Thyroid gland (tissue), 4 donors: ENCODE measurements at places on chromosomes 5 and 9. TPM values are rescaled to one million over a fixed set of nuclear protein-coding genes. Genes with fewer than 3 reads are reported as not detected.
A peak's percentile ranks its signal among the peaks of the same experiment; 100 is the strongest.

Gene CTXN3
- not detected for total RNA-seq

- no peaks in the 10 kb centered on the region for H3K36me3 ChIP-seq
- H3K27ac ChIP-seq: no peak overlapping the region
- no peaks in the 10 kb centered on the region for H3K27me3 ChIP-seq
Observed at GRCh38 chr9:84278130-84278529, 62.4 kb downstream of the SLC28A3 start.

Gene RANBP17
- total RNA-seq: 26.5 TPM

DNA sequence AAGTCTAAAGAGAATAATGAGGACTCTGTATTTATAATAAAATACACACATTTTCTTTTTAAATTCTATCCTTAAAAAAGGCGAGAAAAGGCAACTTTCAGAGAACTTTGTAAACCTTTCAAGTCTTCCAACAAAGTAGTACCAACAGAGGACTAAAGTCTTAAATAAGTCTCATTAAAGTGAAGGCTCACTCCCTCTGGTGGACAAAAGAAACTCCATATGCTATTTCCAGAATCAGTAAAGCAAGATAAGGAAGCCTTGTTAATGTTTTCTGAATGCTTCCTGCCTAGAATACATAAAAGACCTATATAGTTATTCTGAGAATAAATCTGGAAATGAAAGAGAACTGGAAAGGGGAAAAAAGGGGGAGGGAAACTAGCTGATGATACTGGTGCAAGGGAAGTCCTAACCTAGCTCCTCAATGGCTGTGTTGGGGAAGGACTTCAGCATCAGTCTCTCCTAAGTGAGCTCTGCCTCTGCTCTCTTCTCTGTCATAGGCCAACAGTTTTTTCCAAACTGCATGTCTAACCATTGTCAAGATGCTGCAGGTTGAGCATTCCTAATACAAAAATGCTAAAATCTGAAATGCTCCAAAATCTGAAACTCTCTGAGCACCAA is 7.2 kb downstream of the HMGCS1 start:
- no peaks in the 10 kb centered on the region for H3K27me3 ChIP-seq
- H3K36me3 ChIP-seq: no peaks in the 10 kb centered on the region
- H3K27ac ChIP-seq: no peak overlapping the region
- DNase-seq: no peak

GRCh38 chr5:135053278-135053677 is 19.2 kb upstream of the PITX1 start:
- H3K27ac ChIP-seq: no peak overlapping the region
- no peak for DNase-seq
- H3K27me3 ChIP-seq: no peaks in the 10 kb centered on the region
- no peak overlapping the region for H3K4me3 ChIP-seq
- H3K36me3 ChIP-seq: no peaks in the 10 kb centered on the region
- no peaks in the 10 kb centered on the region for H3K4me1 ChIP-seq

DNA sequence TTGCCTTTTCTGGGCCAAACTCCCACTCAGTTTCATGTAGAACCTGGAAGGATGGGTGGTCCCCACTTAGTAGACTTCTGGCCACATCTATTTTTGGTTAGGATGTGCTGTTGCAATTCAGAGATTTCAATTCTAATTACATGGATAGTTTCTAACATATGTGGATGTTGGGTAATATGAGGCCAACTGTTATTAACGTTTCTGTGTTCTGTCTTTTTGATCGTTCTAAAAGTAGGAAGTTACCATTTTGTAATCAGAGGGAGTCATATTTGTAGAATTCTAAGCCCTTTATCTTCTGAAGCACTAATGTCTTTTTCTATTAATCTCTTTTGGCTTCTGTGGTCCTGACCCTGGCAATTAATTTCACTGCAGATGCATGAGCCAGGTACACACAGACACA is 141.6 kb upstream of the SPEF2 start:
- no peaks in the 10 kb centered on the region for H3K36me3 ChIP-seq
- DNase-seq: no peak
- no peak overlapping the region for H3K4me3 ChIP-seq
- no peaks in the 10 kb centered on the region for H3K4me1 ChIP-seq

Gene SCGB3A1
- 3.5 TPM for total RNA-seq

DNA sequence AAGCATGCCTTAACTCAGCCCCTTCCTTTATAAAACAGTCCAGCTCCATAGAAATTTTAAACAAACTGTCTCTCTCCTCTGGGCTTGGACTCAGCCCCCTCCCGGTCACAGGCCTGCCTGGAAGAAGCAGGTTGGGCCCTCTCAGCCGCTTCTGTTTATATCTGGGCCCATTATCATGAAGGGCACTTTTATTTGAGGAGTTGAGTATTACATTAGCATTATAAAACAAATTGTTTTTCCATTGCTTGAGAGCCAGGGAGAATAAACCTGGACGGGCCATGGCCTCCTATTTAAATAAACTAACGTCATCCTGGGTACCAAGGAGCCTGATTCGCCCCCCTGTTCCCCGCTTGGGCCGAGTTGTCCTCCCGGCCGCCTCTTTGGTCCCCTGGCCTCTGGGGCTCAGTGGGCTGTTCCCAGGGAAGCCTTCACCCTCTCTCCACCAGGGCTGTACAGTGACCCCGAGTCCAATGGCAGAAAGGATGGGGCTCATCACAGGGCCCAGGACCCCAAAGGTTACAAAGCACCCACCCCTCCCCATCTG is 13.2 kb downstream of the IRX2 start:
- no peak for DNase-seq
- H3K27ac ChIP-seq: no peak overlapping the region
- H3K4me1 ChIP-seq: no peaks in the 10 kb centered on the region
- H3K27me3 ChIP-seq: peaks cover 11% of the 10 kb centered on the region
- no peaks in the 10 kb centered on the region for H3K36me3 ChIP-seq
- no peak overlapping the region for H3K4me3 ChIP-seq

DNA sequence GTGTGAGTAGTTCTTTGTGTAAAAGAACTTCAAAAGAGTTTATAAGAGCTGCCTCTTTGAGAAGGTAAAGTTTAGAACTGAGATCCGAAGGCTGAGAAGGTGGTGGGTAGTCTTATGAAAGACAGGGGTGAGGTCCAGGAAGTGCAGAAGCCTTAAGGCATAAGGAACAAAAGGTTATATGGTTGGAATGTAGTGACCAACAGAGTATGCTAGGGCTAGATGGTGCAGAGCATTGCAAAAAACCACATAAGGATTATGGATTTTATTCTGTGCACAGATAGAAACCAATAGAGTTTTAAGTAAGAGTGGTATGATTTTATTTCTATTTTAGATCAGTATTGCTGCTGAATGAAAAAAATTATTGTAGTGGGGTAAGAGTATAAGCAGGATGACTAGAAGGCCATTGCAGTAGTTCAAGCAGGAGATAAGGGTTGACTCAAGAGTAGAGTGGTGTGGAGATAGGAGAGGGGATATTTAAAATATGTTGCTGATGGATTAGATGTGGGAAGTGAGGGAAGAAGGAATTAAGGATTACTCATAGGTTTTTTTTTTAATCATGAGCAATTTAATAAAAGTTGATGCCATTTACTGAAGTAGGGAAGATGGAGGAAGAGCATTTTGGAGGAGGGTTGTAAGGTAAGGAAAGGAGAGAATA is 3.7 kb downstream of the RECK start:
- no peak for DNase-seq
- no peak overlapping the region for H3K4me3 ChIP-seq
- H3K27ac ChIP-seq: no peak overlapping the region
- peaks cover 8% of the 10 kb centered on the region for H3K4me1 ChIP-seq
- no peaks in the 10 kb centered on the region for H3K36me3 ChIP-seq
- H3K27me3 ChIP-seq: no peaks in the 10 kb centered on the region

DNA sequence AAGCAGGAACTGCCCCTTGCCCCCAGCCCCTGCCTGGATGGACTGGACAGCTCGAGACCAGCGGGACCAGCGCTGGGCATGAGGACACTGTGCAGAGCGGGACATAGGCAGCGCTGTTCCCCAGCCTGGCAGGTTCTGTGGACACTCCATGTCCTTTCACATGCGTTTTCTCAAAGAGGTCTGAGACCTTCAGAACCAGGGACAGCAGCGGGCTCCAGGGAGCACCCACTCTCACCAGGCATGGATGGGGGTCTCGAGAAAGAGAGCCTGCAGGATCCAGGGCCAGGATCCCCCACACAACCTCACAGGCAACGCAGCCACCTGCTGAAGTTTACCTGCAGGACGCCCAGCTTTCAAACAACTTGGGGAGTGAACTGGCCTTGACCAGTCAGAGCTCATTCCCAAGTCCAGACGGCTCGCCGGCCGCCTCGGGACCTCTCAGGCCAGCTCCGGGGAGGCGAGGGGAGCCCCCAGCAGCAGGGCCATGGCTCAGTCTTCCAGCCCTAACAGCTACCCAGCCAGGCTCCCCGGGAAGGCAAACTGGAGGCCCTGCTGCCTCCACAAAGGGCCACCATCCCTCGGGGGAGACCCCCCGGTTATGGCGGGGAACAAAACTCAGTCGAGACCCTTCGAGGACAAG is 72.5 kb upstream of the SARDH start:
- H3K4me1 ChIP-seq: no peaks in the 10 kb centered on the region
- DNase-seq: no peak
- H3K4me3 ChIP-seq: no peak overlapping the region
- no peaks in the 10 kb centered on the region for H3K27me3 ChIP-seq

- peaks cover 74% of the 10 kb centered on the region for H3K27me3 ChIP-seq
- no peaks in the 10 kb centered on the region for H3K36me3 ChIP-seq
Observed at GRCh38 chr5:42994555-42995359, 45.4 kb downstream of the ANXA2R start.

DNA sequence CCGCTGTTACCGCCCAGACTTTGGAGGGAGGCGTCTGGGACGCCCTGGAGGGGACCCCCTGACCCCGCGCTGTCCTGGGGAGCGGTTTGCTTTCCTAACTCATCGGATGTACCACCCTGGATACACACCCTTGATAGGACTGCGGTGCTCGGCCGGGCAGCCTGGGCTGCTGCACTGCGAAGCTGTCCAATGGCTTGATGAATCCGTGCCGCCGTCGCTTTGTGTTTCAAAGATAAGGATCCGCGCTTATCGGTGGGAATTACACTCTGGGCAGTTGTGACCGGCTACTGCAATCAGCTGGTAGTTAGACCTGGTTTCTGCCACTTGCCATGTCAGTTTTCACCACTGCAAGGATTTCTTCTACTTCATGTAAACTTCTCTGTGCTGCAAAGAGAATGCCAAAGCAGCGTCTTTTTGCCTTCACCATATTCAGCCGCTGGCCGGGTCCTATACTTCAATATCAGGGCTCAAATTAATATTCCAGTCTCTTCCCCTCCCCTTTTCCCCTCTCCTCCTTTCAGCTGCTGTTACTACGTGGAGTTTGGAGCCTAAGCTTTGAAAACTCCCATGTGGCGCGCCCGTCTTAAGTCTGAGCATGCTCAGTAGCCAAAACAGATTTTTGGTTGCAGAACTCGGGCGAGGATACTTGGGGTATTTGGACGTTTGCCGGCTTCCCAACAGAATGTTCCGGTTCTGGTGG is 727 bp downstream of the SMAD5 start:
- H3K27ac ChIP-seq: peak overlapping the region; percentile 95
- no peaks in the 10 kb centered on the region for H3K27me3 ChIP-seq
- H3K36me3 ChIP-seq: no peaks in the 10 kb centered on the region
- DNase-seq: peak; percentile 62
- H3K4me3 ChIP-seq: peak overlapping the region; percentile 91
